ENCODE measurements at places on chromosomes 3 and 15. TPM values are rescaled to one million over a fixed set of nuclear protein-coding genes. Genes with fewer than 3 reads are reported as not detected.
A peak's percentile ranks its signal among the peaks of the same experiment; 100 is the strongest.

ARPP21 gene
- total RNA-seq = not detected

DNA sequence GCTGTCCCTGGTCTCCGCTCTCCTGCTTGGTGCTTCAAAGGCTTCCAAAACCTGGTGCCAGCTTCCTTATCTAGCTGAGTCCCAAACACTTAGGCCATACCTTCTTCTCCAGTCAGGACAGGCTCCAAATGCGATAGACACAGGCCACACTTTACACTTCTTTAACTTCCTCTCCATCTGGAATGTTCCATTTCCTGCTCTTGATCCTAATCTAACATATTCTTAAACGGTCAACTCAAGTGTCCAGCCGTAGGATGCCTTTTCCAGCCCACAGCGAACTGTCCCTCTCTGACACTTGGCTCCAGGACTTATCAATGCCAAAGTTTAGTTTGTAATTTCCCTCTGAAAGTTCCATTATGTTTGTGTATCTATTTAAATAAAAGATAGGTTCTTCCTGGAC, 19.2 kb upstream of the PLA2G4F start:
- DNase-seq = no peak

ZNF860 gene
- under 0.01 TPM for total RNA-seq

DNA sequence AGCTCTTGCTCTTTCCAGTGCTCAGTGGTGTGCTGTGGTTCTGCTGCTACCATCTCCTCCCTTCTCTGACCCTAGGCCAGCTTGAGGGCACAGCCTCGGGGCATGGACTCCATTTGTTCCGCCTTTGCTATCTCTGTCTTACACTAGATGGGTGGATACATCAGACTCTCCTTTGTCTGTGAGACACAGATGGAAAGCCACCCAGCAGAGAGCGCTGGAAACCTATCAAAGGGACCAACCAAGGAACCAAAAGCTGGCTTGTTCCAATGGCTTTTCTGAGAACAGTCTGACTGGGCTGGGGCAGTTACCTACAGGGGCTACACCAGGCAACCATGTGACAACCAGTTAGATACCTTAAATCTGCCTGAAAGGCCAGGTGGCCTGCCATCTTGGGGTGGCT, 63.8 kb downstream of the NPTN start:
- DNase-seq = no peak

GRCh38 chr3:145817870-145818483, 343.0 kb downstream of the PLOD2 start:
- peak; percentile 4 for DNase-seq

DNA sequence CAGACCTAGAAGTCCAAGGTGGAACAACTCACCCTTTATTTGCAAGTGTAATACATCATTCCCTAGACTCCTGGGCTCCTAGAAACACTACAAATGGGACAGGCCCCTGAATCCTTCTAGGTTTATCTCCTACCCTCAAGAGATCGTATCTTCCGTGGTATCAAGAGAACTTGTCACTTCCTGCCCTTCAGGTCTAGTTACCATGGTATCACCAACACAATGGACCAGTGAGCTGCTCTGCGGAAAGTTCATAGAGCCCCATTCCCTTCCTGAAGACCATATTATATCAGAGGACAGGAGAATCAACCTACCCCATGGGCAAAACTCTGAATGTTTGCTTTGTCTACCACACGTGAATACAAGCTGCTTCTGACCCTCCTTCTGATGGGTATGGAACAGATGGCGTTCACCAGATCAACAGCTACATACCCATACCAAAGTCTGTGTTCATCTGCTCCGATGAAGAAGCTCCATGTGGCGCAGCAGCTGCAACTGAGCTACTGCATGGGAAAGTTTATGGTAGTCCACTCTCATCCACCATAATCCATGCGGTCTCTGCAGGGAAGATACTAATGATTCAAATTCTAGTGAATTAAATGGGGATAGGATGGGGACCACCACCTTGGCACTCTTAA, 84.6 kb upstream of the KLF13 start:
- no peak for DNase-seq

IQGAP1 gene
- 160 TPM for total RNA-seq

Data from fibroblast of lung (primary cell).